ENCODE measurements at places on chromosomes 7 and 10.

- DNase-seq, result no peak
Observed at GRCh38 chr10:129165076-129165720, 301.8 kb upstream of the MGMT start.

GRCh38 chr7:104124893-104125477, 82.8 kb downstream of the ORC5 start:
- no peak for DNase-seq

DNA sequence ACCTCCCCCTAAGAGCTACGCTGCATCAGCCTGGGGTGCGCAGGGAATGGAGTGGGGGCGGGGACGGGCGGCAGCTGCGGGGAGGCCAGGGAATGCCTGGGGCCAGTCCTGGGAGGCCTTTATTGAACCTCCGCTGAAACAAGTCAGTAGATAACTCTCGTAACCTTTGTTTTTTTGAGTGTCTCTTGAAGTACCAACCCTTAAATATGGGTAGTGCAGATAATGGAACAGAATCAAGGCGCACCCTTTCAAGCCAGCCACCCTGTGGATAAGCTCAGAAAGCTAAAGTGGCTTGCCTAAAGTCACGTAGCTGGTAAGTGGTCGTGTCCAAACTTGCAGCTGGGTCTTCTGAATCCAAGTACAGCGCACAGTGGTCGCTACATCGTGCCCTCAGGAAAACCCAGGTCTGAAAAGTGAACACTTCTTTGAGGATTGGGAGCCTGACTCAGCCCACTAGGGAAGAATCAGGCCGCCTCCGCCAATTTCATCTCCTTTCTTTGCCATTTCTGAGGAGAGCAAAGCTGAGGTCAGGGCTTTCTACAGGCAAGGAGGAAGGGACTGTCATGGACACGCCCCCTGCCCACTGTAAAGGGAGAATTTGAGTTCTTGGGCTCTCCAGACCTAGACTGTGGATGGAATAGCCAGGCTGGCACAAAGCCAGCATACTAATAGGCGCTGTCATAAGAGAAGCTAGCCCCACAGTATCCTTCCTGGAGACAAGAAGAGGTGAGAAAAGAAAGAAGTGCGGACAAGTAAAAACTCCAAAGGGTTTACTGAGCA, 3.2 kb upstream of the EGR2 start:
- DNase-seq, result no peak

GRCh38 chr7:131234719-131235488, 92.8 kb upstream of the MKLN1 start:
- no peak for DNase-seq

- no peak for DNase-seq
Observed at GRCh38 chr10:50420196-50420595, 168.9 kb upstream of the ASAH2 start.

- DNase-seq, result no peak
Observed at GRCh38 chr7:88759230-88760135, at the start of gene ZNF804B. Gene ZNF804B (plus strand): TSS chr7:88759700. CDS start chr7:88759977, 277 bp downstream.

DNA sequence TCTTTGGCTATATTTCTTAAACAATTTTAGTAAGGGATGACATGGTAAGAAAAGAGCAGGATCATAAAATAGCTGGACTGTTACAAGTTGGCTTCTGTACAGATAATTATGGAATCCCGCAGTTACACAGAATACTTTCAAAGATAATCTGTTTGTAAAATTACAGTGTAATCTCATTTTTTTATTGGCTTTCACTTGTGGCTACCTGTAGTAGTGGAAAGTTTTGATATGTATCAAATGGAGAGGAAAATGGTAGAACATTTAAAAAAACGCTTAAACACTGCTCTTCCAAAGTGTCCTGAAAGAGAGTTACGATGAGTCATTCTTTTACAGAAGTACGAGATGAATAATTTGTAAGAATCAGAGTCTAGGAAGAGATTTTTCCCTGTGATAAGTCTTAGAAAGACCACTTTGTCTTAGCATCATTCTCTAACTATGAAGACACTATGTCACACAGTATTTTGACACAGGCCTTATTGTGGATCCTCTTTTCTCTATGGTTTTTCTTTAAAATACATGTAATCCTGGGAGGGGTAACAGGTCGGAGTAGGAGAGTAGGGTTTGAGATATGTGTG, 215.0 kb upstream of the DKK1 start:
- no peak for DNase-seq

DNA sequence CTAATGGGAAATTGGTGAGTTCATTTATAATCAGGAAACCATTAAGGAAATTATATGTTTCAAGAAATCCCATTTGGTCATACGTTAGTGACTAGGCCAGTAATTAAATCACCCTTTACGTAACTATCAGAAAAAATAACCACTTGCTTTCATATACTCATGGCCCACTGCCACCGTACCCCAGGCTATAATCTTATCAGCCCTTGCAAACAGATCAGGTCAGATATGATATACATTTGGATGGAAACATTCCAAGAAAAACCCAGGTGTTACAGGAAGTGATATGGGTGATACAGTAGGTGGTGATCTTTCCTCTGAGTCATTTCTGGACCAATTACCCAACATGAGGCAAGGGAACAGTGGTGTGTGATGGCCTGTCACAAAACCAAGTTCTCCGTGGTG, 481.0 kb upstream of the SEMA3A start:
- no peak for DNase-seq

DNA sequence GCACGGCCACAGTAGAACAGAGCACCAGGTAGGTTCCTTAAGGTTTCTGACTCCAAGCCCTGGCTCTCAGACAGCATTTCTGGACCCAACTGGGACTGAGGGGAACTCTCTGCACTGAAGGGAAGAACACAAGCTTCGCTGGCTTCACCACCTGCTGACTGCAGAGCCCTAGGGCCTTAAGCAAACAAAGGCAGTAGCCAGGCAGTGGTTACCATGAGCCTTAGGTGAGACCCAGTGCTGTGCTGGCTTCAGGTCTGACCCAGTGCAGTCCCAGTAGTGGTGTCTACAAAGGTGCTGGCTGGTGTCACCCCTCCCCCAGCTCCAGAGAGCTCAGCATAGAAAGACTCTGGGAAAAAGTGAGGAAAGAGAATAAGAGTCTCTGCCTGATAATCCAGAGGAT, 59.5 kb downstream of the SIRT1 start:
- DNase-seq, result no peak

GRCh38 chr7:41565655-41566054, 137.2 kb downstream of the INHBA start:
- DNase-seq, result no peak

DNA sequence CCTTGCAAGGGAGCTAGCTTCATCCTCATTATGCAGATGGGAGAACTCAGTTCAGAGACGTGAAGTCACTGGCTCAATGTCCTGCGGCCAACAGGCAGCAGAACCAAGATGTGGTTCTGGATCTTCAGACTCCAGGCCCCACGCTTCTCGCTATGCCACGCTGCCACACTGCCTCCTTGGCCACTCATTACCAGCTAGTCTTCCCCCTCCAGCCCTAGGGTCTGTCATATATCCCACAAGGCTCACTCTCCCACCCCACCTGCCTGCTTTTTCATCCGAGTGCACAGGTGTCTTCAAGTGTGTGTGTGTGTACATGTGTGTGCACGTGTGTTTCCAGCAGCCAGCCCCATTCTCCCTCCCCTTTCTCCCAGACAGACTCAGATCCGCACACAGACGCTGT, 53.4 kb downstream of the DENND2A start:
- no peak for DNase-seq

DNA sequence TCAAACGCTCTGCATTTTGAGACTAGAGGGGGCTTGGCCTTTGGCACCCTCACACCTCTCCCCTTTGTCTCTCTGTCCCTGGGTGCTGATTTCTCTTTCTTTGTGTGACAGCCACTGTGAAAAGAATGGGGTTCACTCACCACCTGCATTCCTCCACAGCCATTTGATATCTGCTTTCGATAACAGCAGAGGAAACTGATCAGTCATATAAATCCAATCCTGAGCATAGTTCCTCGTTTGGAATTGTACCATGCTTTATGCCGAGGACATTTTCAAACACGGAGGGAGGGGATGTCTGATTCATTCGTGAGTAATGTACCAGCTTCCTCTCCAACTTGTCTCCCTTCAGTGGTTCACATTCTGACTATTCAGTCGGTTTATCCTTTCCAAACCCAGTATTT, 15.8 kb downstream of the MET start:
- DNase-seq, result no peak

- DNase-seq, result no peak
Observed at GRCh38 chr10:61878740-61879068, 22.8 kb upstream of the ARID5B start.

DNA sequence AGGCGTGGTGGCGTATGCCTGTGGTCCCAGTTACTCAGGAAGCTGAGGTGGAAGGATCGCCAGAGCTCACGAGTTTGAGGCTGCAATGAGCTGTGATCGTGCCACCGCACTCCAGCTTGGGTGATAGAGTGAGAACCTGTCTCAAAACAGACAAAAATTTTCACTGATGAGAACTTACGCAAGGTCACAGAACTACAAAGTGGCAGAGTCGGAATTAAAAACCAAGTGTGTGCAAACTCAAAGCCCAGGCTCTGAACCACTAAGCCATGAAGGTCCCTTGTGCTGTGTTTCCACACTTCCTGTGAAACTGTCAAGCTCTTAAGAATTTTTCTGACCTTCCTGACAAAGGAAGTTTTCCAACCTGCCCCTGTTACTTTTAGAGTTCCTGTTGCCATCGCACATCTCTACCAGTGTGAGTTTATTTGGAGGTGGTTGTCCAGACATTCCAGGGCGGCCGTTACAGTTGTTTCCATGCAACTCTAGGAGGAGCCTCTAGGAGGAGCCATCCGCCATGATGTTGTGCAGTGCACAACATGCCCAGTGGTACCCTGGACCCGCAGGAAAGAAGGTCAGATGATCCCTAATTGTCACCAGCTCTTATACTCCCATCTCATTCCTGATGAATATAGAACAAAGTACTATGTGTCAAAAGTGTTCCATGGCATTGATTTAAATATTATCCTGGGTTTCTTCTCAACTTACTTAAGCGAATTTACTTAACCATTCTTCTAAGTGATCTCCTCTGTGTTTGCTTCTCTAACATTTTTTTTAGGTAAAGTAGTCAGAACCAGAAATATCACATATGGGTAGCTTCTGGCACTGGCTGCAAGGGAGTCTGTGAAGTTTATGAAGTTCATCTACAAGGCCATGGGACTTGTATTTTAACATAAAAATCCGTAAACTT, 49.0 kb upstream of the LYZL1 start:
- DNase-seq, result no peak

GRCh38 chr10:12691596-12691995, 309.9 kb downstream of the CCDC3 start:
- no peak for DNase-seq

DNA sequence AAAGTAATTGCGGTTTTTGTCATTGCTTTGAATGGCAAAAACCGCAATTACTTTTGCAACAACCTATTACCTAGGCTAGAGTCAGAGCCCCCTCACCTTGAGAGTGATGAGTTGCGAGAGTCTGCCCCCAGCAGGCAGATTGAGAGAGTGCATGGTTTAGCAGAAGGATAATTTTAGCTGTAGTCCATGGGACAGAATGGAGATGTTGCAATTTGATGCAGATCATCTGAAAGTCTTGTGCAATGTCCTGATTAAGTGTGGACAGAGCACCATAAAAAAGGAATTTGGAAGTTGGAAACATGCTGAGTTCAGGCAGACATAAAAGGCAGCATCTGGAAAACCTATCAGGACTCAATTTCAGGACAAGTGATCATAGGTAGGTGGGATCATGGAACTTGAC, 48.7 kb downstream of the GPR141 start:
- no peak for DNase-seq

DNA sequence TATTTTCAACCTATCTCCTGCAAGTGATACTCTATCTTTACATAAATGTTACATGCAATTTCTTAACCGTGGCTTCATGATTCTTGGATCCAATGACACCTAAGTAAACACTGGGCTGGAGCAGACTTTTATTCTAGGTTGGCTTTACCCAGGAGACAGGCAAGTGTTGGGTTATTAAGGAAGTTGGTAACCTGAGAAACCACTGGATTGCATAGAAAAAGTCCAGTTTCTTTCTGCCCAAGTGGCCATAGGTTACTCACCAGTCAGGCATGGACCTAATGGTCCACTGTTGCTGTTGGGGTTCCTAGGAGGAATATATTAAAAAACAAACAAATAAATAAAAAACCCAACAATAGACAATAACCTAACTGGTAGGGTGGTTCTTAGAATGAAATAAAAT, 112.8 kb downstream of the SEMA3D start:
- DNase-seq, result no peak

All from stimulated activated CD4-positive, alpha-beta T cell treated with anti-CD3 and anti-CD28 coated beads, Interleukin-12 subunit alpha, Interleukin-12 subunit beta, amount 100 ng/mL, for 48 hours (primary cell).